ENCODE measurements at places on chromosomes 2 and 18. TPM values are rescaled to one million over a fixed set of nuclear protein-coding genes. Genes with fewer than 3 reads are reported as not detected.

IL36A gene
- total RNA-seq, result not detected

CCBE1 gene
- total RNA-seq, result 4.1 TPM

CDCA7 gene
- 4.6 TPM for total RNA-seq

OR6B2 gene
- total RNA-seq, result not detected

ALPI gene
- total RNA-seq, result not detected

TGFA gene
- total RNA-seq, result 0.55 TPM

UGT1A8 gene
- not detected for total RNA-seq

AGAP1 gene
- total RNA-seq, result 37.3 TPM

CNGA3 gene
- not detected for total RNA-seq

CENPA gene
- 0.75 TPM for total RNA-seq

TUBB6 gene
- total RNA-seq, result 485 TPM

PRKAG3 gene
- total RNA-seq, result not detected

PROC gene
- total RNA-seq, result 1.5 TPM

USP37 gene
- 6.4 TPM for total RNA-seq

IL1RL2 gene
- 0.43 TPM for total RNA-seq

CYP27A1 gene
- total RNA-seq, result 3.9 TPM

HAAO gene
- 1.3 TPM for total RNA-seq

TWIST2 gene
- 2.5 TPM for total RNA-seq

CD8B2 gene
- not detected for total RNA-seq

FBXO15 gene
- total RNA-seq, result 1.2 TPM

GCG gene
- not detected for total RNA-seq

TCF23 gene
- not detected for total RNA-seq

ALS2 gene
- 54.0 TPM for total RNA-seq

C1GALT1C1L gene
- not detected for total RNA-seq

ZAP70 gene
- total RNA-seq, result 0.73 TPM

FBLN7 gene
- total RNA-seq, result not detected

CRYGD gene
- total RNA-seq, result not detected

ZSWIM2 gene
- total RNA-seq, result not detected

C2orf66 gene
- total RNA-seq, result 0.54 TPM

HOXD3 gene
- total RNA-seq, result not detected

LONRF2 gene
- 0.62 TPM for total RNA-seq

CLEC4F gene
- total RNA-seq, result not detected

SLC23A3 gene
- total RNA-seq, result 1.2 TPM

RGPD4 gene
- total RNA-seq, result not detected

TTC21B gene
- 11.4 TPM for total RNA-seq

CPS1 gene
- 8.0 TPM for total RNA-seq

LIMS3 gene
- total RNA-seq, result 3.2 TPM

KYNU gene
- 0.72 TPM for total RNA-seq

NAT8 gene
- not detected for total RNA-seq

AMER3 gene
- not detected for total RNA-seq

DLGAP1 gene
- total RNA-seq, result 2.3 TPM

GEN1 gene
- 4.6 TPM for total RNA-seq

FAM110C gene
- total RNA-seq, result 1.4 TPM

All from astrocyte (in vitro differentiated cells and primary cell).